Stimulated activated CD4-positive, alpha-beta T cell treated with anti-CD3 and anti-CD28 coated beads, Interleukin-15, amount 100 ng/mL, for 1 hour (primary cell): ENCODE measurements at places on chromosomes 1 and 21.

GRCh38 chr1:61323681-61324328, 241.4 kb downstream of the NFIA start:
- DNase-seq, result no peak

DNA sequence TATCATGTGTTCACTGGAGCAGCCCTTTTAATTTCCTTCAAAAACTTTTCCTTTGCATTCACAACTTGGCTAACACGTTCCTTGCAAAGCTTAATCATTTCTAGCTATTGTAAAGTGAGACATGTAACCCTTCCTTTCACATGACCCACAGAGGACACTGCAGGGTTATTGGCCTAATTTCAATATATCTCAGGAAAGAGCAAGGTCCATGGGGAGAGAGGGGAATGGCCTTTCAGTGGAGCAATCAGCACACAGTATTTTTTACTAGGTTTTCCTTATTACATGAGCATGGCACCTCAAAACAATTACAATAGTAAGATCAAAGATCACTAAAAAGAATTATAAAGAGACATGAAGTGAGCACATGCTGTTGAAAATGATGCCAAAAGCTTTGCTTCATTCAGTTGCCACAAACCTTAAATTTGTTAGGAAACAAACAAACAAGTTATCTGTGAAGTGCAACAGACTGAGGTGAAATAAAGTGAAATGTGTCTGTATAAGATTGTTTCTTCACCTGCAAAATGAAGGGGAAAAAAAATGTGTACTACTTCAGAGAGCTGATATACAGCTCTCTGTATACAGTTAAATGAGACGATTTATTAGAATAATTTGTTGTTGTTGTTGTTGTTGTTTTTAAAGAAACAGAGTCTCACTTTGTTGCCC, 61.5 kb downstream of the EIF4G3 start:
- no peak for DNase-seq

DNA sequence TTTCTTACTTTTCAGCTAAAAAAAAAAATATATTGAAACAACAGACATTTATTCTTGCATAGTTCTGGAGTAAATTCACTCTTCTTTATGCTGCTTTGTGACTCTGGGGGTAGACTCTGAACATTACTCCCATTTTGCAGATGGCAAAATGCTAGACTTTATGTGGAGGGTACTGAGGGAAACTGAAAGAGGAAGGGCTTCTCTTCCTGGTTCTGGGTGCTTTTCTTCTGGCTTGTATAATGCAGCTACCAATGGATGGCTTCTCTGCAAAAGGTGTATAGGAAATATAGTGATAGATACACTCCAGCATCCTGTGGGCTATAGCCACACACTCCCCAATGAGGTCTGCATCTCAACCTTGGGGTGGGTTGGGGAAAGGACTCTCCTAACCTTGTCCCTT, 19.7 kb upstream of the ZBTB40 start:
- DNase-seq, result no peak

DNA sequence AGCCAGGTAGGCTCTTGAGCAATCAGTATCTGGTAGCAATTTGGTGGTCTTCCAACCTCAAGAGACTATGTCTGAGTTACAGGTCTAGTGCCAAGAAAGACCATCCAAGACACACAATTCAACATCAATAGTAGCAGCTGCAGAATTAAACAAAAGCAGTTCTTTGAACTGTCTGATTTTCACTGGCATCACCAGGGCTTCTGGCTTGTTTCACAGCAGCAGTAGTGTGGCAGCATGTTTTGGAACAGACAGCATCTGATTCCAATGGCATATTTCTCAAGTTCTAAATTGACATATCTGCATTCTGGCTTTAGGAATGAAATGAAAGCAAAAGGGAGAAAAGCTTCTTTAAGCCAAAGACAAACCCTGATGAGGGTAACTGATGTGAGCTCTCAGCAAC, 334.7 kb upstream of the PRMT6 start:
- DNase-seq, result no peak

DNA sequence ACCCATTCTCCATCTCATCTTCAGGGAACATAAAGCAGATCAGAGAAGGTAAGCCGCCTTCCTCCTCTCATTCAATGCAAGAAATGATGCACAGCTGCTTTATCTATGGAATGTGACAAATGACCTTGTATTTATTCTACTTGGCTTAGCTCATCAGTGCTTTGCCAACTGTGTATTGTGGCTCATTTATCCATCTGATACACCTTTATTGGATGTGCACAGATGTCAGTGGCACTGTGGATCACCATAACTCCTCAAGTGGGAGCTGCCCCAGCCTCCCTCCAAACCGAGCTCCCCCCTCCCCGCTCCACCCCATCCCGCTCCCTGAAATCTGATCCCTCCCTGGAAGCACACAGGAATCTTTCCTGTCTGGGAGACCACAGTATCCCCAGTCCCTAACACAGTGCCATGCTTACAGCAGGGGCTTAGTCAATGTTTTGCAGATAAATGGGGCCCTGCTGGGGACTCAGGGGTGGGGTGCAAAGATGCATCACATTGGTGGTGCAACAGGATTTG, 156.0 kb upstream of the RAB4A start:
- DNase-seq, result no peak
